CD4-positive, alpha-beta T cell treated with Interleukin-1 beta for 1 hour (primary cell): ENCODE measurements at places on chromosomes 1 and 21.

DNA sequence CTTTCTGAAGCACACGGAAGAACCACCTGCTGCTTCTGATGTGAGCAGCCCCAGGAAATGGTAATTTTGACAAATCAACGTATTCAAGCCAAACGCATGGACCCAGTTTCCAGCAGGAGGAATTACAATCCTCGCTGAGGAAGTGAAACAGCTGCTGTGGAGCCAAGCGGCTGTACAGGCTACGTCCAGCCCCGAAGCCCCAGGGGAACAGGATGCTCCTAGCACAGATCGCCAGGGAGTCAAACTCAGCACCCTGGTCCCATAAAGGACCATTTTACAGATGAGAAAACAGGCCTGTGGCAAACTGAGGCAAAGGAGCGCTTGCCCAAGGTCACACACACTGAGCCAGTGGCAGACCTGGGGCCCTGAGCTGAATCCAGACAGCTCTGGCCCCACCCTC, 108.0 kb downstream of the PTPRU start:
- DNase-seq, result no peak

DNA sequence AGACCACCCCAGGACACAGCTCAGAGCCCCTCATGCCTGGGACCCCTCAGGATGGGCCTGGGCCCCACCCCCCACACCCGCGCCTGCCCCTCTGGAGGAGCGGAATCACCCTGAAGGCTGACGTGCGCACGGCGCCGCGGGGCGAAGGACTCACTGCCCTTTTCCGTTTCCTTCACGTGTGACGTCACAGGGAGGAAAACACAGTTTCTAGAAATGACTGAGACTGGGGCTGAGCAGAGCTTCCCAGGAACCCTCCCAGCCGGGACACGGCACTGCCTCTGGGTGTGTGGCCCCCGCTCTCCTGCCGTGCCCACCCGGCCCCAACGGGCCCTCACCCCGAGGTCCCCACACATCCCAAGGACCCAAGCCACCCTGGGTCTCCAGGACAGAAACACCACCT, 5.4 kb upstream of the TNFRSF4 start:
- peak; percentile 72 for DNase-seq

- peak; percentile 70 for DNase-seq
These were observed 38.0 kb downstream of the ZBTB8OS start for GRCh38 chr1:32612189-32612881.

GRCh38 chr1:17507915-17508314, 31.6 kb upstream of the ARHGEF10L start:
- DNase-seq, result no peak

- peak; percentile 43 for DNase-seq
These were observed 2.8 kb downstream of the IFI16 start for GRCh38 chr1:159012495-159012894.

- DNase-seq, result no peak
These were observed 48.9 kb downstream of the SPATA46 start for GRCh38 chr1:162327788-162328165.

DNA sequence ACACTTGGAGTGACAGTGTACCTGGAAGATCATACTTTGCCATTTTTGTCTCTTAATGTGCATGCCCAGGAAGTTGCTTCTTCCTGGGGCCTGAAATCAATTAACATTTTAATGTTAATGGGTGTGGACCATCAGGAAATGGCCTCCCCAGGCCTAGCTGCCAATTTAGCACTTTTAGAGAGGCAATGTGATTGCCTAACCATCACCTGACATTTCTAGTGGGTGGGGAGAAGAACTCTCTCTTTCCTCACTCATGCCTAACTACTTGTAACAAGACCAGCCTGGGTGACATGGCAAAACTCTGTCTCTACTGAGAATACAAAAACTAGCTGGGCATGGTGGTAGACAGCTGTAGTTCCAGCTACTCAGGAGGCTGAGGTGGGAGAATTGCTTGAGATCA, 549.0 kb upstream of the RGS18 start:
- DNase-seq, result no peak

- no peak for DNase-seq
These were observed 455.9 kb downstream of the OMA1 start for GRCh38 chr1:58090640-58091039.

- no peak for DNase-seq
These were observed 669.8 kb upstream of the B3GALT2 start for GRCh38 chr1:193856261-193856660.

DNA sequence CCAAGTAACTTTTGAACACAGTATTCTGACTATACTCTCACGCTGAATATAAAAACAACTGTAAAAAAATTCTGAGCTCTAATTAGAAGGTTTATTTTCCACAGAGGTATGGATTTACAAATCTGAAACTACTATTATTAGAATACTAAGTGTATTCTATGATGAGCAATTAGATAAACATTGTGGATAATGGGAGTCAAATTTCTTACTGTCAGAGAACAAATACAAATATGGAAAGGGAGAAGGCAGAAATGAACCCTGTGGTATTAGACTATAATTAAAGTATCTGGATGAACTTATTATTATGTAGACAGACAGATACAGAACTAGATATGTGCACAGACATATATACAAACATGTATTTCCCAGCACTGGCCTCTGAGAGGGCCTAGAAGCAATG, 22.6 kb downstream of the ALDH9A1 start:
- no peak for DNase-seq

- DNase-seq, result no peak
These were observed 42.7 kb downstream of the TBX15 start for GRCh38 chr1:118945489-118945888.

DNA sequence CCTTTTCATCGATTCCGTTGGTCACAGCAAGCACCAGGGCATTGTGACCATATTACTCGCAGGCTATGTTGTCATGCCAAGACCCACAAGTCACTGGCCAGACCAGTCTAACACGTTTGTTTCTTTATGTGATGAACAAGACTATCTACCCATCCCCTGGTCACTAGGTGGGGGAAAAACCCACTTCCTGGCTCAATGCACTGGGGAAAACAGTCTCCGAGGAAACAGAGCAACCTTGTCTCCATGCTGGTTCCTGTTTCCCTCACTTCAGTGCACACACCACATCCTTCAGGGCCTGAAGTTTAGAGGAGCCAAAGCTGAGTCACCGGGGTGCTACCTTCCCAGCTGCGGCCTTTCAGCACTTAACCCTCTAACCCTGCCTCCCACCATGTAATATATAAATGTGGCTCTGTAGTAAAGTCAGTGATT, 20.9 kb downstream of the ERICH3 start:
- no peak for DNase-seq

DNA sequence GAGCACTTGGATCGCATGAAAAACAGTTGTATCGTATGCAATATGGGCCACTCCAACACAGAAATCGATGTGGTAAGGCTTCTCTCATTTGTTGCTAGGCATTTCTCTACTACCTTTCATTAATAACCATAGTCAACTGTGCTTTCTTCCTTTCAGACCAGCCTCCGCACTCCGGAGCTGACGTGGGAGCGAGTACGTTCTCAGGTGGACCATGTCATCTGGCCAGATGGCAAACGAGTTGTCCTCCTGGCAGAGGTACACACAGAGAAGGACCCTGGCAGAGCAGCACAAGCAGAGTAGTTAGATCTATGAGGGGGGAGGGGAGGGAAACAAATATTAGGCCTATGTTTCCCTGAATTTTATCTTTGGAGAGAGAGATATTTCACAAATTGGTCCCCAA, 16.0 kb upstream of the STRIP1 start:
- DNase-seq, result no peak
